A549 treated with GW870086 at 1 μM for 4 hours (cell line): ENCODE measurements at places on chromosomes 5 and 9. TPM values are rescaled to one million over a fixed set of nuclear protein-coding genes. Genes with fewer than 3 reads are reported as not detected.

Gene KIF27
- 1.00 to 1.1 TPM (median 1.0 TPM) in 5 replicates for total RNA-seq

Gene SLC4A9
- total RNA-seq, result 0.09 to 0.18 TPM (median 0.10 TPM) in 3 of 5 replicates, not detected in the others

Gene HRH2
- total RNA-seq, result 0.44 to 0.77 TPM (median 0.53 TPM) in 5 replicates

Gene AGXT2
- not detected in 5 replicates for total RNA-seq

Gene NRARP
- total RNA-seq, result 1.9 to 4.6 TPM (median 4.1 TPM) in 5 replicates

Gene BSPRY
- total RNA-seq, result 0.24 TPM in 1 of 5 replicates, not detected in the others
